NT2/D1 (cell line): ENCODE measurements at places on chromosomes 7 and 10.

DNA sequence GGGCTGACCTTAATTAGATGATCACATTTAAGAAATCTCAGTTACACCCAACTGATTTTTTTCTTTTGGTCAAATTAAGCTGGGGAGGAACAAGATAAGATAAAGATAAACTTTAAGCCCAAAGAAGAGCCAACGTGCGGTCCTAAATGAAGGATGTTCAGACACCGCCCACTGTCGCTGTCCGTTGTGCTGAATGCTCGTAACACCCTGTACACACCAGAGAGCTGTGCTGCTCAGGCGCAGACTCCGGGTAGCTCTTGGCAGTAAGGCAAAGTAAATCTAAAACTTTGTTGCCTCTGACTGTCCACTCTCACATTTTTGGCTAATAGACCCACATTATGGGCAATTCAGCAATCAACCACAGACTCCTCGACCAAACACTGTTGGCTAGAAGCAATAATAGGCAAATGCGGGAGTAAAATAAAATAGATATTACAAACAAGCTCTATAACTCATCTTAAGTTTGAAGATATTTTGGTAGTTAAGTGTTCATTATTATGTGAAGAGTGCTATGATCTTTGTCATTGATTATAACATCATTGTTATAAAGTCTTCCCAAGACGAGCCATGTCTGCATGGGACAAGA, 57.1 kb downstream of the PLPP4 start:
- peak; percentile 51 for DNase-seq

DNA sequence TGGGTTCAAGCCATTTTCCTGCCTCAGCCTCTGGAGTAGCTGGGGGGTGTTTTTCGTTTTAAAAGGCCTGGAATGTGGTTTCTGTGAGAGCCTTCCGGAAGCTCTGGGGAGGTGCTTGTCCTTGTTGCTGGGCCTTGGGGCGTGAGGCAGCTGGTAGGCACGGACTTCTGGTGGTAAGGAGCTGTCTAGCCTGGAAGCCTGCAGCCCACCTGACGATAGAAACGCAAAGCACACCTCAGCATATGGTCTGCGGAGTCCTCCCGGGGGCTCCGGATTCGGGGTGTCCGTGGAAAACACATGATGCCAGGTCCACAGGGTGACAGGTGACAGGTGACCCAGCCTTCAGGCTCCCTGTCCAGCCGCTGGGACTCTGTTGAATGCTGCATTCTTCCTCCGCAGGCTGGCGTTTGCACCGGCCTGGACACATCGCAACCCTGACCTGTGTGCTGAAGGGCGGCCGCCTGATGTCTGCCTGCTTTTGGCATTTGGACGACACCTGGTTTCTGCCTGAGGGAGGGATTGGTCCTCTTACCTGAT, 37.3 kb downstream of the INPP5A start:
- DNase-seq = peak; percentile 48

DNA sequence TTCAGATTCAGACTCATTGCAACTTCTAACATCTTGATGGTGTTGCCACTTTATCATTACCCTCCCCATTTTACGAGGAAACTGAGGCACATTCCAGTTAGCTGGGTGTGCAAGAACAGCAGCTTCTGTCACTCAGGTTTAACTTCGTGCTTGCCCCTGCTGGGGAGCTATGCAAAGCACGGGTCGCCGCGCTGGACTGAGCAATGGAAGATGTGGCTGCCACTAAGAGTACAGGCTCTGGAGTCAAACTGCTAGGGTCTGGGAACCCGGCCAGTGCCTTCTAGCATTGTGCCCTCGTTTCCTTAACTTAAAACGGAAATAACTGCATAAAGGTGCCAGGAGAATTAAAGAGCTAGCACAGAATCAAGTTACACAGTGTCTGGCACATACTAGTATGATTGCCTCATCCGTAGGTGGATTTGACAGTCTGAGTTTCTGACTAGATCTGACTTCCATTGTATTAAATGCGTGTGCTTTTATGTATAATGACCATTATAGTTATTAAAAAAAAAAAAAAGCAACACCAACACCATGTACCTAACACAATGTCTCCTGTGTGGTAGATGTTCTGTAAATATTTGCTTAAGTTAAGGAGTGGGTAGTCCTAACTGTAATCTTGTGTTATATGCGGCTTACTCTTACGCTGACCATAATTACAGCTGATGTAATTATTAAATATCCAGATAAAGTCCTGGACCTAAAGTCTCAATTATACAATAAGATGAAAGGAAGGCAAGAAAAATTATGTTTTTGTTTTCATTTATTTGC, 842 bp downstream of the ZNF22 start:
- no peak for DNase-seq

- DNase-seq = no peak
Observed at GRCh38 chr10:91613411-91614187, 19.3 kb downstream of the PPP1R3C start.

- no peak for DNase-seq
Observed at GRCh38 chr7:71133232-71133622, 1.3 kb downstream of the GALNT17 start.

- no peak for DNase-seq
Observed at GRCh38 chr10:66295602-66296001, 630.2 kb upstream of the LRRTM3 start.

GRCh38 chr10:63145782-63146181, 12.7 kb downstream of the NRBF2 start:
- no peak for DNase-seq
